T-helper 17 cell (primary cell): ENCODE measurements at places on chromosomes 11 and 22. TPM values are rescaled to one million over a fixed set of nuclear protein-coding genes. Genes with fewer than 3 reads are reported as not detected.

DNA sequence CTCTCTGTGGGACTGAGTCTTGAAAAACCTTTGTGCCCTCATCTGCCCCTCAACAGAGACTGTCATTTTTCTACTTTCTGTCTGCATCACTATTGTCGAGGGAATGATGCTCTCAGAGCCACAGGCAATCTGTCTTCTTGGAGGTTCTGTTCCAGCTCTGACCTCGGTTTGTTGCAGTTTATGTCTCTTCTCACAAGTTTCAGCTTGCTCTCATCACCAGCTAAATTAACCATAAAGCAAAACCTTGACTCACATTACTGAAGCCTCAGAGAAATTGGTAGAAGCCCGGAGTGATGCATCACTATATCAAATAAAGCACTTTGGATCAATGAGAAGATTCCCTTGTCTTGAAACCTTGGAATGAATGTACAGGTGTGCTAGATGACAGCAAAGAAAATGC is 60.6 kb upstream of the BLID start:
- no peaks in the 10 kb centered on the region for H3K4me1 ChIP-seq
- no peaks in the 10 kb centered on the region for H3K27me3 ChIP-seq
- H3K27ac ChIP-seq: no peak overlapping the region
- DNase-seq: no peak
- H3K4me3 ChIP-seq: no peak overlapping the region
- peaks cover 2% of the 10 kb centered on the region for H3K36me3 ChIP-seq

GRCh38 chr22:20808844-20809243 is 34.9 kb downstream of the SERPIND1 start:
- no peak overlapping the region for H3K4me3 ChIP-seq
- DNase-seq: no peak
- H3K36me3 ChIP-seq: peaks cover 9% of the 10 kb centered on the region
- H3K27me3 ChIP-seq: no peaks in the 10 kb centered on the region
- H3K27ac ChIP-seq: no peak overlapping the region

GRCh38 chr22:37176464-37177061 is 11.5 kb downstream of the C1QTNF6 start:
- no peak overlapping the region for H3K27ac ChIP-seq
- H3K27me3 ChIP-seq: peaks cover 32% of the 10 kb centered on the region
- H3K4me1 ChIP-seq: peaks cover 12% of the 10 kb centered on the region
- H3K36me3 ChIP-seq: peaks cover 9% of the 10 kb centered on the region

DNA sequence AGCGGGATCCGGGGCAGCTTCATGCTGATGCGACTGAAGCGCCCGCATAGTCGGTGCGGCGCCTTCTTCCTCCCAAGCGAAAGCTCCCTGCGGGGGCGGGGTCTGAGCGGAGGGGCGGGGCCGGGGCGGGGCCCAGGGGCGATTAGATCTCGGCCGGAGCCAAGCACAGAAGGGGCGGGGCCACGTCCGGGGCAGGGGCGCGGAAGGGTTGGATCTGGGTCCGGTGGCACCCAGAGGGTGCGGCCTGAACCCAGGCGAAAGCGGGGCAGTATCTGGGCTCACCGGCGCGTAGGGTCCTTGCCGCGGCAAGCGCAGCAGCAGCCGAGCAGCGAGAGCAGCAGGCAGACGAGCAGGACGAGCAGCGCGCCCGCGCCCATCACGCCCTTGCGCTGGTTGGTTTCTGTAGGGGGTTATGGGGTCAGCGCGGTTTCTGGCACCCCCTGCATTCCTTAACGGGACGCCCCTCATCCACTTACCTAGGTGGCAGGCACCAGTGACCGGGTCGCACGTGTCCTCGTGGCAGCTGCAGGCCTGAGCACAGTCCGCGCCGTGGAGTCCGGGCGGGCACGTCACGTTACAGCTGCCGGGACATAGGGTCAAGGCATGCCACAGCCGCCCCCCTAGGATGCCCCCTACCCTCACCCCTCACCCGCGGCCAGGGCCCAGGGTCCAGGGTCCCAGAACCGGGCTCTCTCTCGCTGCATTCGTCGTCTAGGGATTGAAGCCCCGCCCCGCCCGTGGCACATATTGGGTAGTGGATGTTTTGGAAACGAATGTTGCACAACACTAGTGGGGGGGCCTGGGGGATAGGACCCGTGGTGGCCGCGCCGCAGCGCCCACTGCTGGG is 8.1 kb downstream of the SCARF2 start:
- H3K36me3 ChIP-seq: no peaks in the 10 kb centered on the region
- no peak overlapping the region for H3K27ac ChIP-seq
- H3K4me1 ChIP-seq: peaks cover 10% of the 10 kb centered on the region
- peaks cover 17% of the 10 kb centered on the region for H3K27me3 ChIP-seq

DNA sequence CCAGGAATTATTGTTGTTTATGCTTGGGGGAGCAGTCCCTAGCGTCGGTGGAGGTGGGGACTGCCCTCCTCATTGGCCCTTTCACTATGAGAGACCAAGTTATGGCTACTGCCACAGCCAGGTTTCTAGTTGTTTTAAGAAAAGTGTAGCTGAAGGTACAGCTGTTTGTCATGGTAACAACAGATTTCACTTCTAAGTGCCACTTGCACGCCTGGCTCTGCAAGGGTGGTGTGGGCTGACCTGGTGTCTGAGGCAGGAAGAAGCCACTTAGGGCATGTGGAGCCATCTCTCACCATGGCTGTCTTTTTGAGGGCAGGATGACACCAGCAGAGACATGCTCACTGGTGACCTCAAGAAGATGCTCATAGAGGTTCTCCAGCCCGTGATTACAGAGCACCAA is 46.3 kb upstream of the MPEG1 start:
- DNase-seq: no peak
- H3K4me3 ChIP-seq: no peak overlapping the region
- H3K36me3 ChIP-seq: no peaks in the 10 kb centered on the region
- no peaks in the 10 kb centered on the region for H3K27me3 ChIP-seq
- no peaks in the 10 kb centered on the region for H3K4me1 ChIP-seq
- no peak overlapping the region for H3K27ac ChIP-seq

GRCh38 chr11:96704847-96705246 is 315.0 kb downstream of the JRKL start:
- H3K27ac ChIP-seq: no peak overlapping the region
- no peaks in the 10 kb centered on the region for H3K4me1 ChIP-seq
- DNase-seq: no peak
- no peaks in the 10 kb centered on the region for H3K27me3 ChIP-seq
- H3K4me3 ChIP-seq: no peak overlapping the region

GRCh38 chr11:18265949-18266348 is at the start of gene SAA1:
Gene SAA1, plus strand, starts transcription at chr11:18266264. Its CDS starts 624 bp downstream, at chr11:18266888.
- H3K27me3 ChIP-seq: no peaks in the 10 kb centered on the region
- H3K4me1 ChIP-seq: peaks cover 21% of the 10 kb centered on the region
- H3K27ac ChIP-seq: peak within 1 kb of the TSS; percentile 19
- H3K36me3 ChIP-seq: peaks cover 2% of the 10 kb centered on the region
- no peak within 1 kb of the TSS for H3K4me3 ChIP-seq

DNA sequence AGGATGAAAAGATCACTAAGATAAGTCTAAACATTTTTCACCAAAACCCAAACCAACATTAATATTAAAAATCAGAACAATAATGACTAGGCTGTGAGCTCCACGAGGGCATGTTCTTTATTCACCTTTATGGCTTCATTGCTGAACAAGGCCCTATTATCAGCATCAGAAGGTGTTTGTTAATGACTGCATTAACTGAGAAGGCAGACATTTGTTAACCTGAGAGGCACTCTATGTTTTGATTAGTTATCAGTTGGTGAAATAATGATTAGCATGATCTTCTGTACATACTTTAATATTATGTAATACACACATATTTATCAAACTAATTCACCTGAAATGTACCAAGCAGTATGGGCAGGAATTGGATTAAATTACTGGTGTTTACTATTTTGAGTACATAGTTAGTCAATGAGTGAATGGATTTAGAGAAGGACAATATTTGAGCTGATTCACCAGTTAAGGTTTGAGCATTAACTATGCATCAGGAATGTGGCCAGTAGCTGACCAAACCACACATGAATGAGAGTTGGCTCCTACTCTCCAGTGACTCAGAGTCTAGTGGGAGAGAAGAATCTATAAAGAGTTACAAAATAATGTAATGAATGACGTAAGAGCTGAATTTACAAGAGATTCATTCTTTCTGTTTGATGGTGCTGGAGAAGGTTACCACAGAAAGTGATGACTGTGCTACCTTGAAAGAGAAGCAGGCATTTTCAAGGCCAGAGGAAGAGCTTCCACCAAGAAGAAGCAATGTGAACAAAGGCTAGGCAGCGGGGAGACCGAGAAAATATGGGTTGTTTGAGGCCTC is 6.7 kb downstream of the IL18 start:
- no peak overlapping the region for H3K4me3 ChIP-seq
- peaks cover 7% of the 10 kb centered on the region for H3K36me3 ChIP-seq
- H3K27me3 ChIP-seq: peaks cover 10% of the 10 kb centered on the region
- peaks cover 6% of the 10 kb centered on the region for H3K4me1 ChIP-seq
- no peak for DNase-seq

- H3K4me3 ChIP-seq: no peak overlapping the region
- no peak for DNase-seq
- no peak overlapping the region for H3K27ac ChIP-seq
Observed at GRCh38 chr22:49753961-49754695, 73.5 kb downstream of the BRD1 start.

DNA sequence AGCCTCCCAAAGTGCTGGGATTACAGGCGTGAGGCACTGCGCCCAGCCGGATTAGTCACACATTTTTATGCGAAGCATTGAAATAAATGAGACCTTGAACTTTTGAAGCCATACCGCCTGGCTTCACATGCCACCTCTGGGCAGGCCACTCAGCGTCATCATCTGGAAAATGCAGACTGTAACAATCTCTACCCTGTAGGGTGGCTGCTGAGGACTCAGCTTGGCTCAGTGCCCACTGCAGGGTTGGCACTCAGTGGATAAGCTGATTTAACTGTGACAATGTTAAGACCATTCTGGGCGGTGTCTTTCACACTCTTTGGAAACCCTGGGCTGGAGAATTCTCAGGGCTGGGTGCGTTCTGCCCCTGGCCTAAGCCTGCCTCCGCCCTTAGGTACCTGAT is 8.5 kb downstream of the SH3BP1 start:
- peaks cover 17% of the 10 kb centered on the region for H3K4me1 ChIP-seq
- no peak overlapping the region for H3K4me3 ChIP-seq
- peaks cover 4% of the 10 kb centered on the region for H3K36me3 ChIP-seq
- DNase-seq: no peak

- no peak overlapping the region for H3K27ac ChIP-seq
- H3K4me3 ChIP-seq: no peak overlapping the region
- DNase-seq: no peak
Observed at GRCh38 chr22:41642331-41643110, 21.4 kb downstream of the XRCC6 start.

GRCh38 chr22:37419969-37420685 is 7.2 kb downstream of the ELFN2 start:
- H3K4me3 ChIP-seq: peak overlapping the region; percentile 96
- no peak for DNase-seq
- peaks cover 9% of the 10 kb centered on the region for H3K36me3 ChIP-seq
- peaks cover 62% of the 10 kb centered on the region for H3K27me3 ChIP-seq
- H3K27ac ChIP-seq: no peak overlapping the region
- peaks cover 30% of the 10 kb centered on the region for H3K4me1 ChIP-seq

DNA sequence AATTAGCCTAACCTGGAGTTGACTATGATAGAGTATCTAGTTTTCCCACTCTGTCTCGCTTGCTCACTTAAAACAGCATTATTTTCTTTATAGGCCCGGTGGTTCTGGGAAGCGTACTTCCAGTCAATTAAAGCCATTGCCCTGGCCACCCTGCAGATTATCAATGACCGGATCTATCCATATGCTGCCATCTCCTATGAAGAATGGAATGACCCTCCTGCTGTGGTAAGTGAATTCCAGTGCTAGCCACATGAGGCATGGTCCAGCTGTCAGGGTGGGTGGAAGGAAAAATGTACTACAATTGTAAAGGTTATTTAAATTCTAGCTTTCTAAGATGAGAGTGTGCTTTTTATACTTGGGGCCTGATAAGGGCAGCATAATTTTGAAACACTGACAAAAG is 76.0 kb downstream of the EXT2 start:
- H3K27me3 ChIP-seq: no peaks in the 10 kb centered on the region
- no peak overlapping the region for H3K27ac ChIP-seq
- DNase-seq: no peak
- H3K36me3 ChIP-seq: peaks cover 12% of the 10 kb centered on the region
- H3K4me1 ChIP-seq: peaks cover 19% of the 10 kb centered on the region

DNA sequence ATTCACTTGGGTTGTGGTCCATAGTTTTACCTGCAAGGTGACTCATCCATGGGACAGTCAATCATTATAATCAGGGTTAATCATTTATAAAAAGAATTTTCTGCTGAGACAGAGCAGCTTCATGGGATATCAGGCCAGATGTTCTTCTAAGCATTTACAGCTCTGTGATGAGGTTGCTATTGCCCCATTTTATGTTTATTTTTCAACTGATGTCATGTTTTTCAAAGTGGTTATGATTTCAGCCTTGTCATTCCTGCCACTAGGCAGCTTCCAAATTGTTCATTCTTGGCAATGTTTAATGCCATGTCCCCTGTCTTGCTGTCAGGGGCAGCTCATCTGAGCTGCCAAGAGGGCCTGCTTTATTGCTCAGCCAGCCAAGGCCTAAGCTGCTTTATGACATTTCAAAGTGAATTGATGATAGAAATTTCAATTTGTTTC is 35.9 kb upstream of the ZBED5 start:
- H3K27ac ChIP-seq: no peak overlapping the region
- no peak for DNase-seq
- H3K4me1 ChIP-seq: no peaks in the 10 kb centered on the region
- H3K4me3 ChIP-seq: no peak overlapping the region

GRCh38 chr11:13039126-13039525 is 30.0 kb downstream of the RASSF10 start:
- no peaks in the 10 kb centered on the region for H3K36me3 ChIP-seq
- no peak for DNase-seq
- H3K27me3 ChIP-seq: peaks cover 66% of the 10 kb centered on the region
- no peak overlapping the region for H3K27ac ChIP-seq
- peaks cover 2% of the 10 kb centered on the region for H3K4me1 ChIP-seq
- H3K4me3 ChIP-seq: no peak overlapping the region

GRCh38 chr11:10426475-10426874 is 28.6 kb upstream of the AMPD3 start:
- no peaks in the 10 kb centered on the region for H3K4me1 ChIP-seq
- no peak overlapping the region for H3K27ac ChIP-seq
- H3K27me3 ChIP-seq: peaks cover 12% of the 10 kb centered on the region
- H3K4me3 ChIP-seq: no peak overlapping the region
- peaks cover 2% of the 10 kb centered on the region for H3K36me3 ChIP-seq

Gene CREB3L1
- not detected for total RNA-seq

Gene EHBP1L1
- 152 TPM for total RNA-seq

Gene ST14
- 1.1 TPM for total RNA-seq

Gene NTM
- not detected for total RNA-seq

Gene UBQLN3
- total RNA-seq: not detected

Gene HOATZ
- total RNA-seq: not detected

Gene ACTN3
- total RNA-seq: 0.30 TPM

Gene TP53AIP1
- total RNA-seq: not detected
